Activated T-cell treated with anti-CD3 and anti-CD28 coated beads, Interleukin-2, amount 50 U/mL, for 48 hours (primary cell): ENCODE measurements at places on chromosomes 11 and 22.

- DNase-seq = no peak
Measured at GRCh38 chr11:73171436-73172161, 29.5 kb upstream of the FCHSD2 start.

- DNase-seq = peak; percentile 19
Measured at GRCh38 chr11:1773131-1773993, 9.6 kb upstream of the CTSD start.

DNA sequence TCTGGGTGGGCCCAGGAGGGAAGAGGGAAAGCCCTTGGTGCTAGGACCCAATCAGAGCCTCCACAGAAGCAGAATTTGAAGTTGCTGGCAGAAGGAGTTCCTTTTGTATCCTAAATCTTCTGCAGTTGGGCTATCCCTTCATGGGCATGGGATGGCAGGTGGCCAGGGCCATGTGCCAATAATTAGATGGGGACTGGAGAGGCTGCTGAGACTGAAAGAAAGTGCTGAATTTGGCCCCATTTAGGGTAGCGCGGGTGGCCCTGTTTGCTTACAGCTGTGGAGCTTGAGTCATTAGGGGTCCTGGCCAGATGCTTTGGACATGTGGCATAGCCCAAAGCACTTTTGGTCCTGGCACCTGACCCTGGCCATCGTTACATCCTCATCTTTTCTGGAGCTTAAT, 27.1 kb downstream of the PARVA start:
- DNase-seq = no peak

DNA sequence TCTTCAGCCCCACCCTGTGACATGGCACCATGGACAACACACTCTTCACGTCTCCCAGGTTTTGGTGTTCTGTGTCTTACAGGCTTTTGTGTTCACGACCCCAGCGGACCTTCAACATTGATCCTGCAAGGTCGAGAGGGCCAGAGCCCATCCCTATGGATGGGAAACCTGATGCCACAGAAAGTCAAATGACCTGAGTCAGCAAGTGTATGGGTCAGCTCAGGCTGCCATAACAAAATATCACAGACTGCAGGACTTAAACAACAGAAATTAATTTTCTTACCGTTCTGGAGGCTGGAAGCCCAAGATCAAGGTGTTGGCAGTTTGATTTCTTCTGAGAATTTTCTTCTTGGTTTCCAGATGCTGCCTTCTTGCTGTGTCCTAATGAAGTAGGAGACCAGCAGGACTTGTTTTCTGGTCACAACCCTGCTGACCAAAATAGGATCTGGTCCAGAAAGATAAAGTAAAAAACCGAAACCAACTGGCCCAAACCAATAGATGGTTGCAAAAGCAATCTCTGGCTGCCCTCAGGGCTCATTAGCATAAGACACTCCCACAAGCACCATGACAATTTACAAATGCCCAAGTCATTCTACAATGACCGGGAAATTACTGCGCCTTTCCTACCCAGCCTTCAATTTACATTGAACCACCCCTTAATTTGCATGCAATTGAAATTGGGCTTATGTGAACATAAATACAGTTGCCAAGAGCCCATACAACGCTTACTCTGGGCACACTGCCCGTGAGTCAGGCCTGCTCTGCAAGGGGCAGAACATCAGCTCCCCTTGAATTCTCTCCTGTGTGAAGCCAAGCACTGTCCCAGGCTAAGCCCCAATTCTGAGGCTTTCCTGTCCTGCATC, 113.9 kb downstream of the RPS6KA4 start:
- no peak for DNase-seq

DNA sequence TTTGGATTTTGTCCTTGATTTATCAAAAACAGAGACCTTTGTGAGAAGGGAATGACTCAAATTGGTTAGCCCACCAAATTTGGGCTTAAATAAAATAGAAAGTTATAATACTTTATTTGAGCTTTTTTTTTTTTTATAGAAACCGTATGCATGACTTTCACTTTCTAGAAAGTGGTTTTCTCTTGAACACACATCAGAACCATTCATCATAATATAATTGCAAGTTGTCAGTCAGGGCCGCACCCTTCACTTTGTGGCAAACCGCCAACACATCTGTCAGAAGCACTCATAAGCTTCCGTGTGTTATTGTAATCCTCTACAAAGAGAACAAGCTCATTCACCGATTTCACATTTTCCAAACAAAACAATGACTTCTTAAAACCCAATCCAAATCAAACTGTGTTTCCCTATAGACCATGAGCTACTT, 76.1 kb downstream of the SOX6 start:
- peak; percentile 15 for DNase-seq

DNA sequence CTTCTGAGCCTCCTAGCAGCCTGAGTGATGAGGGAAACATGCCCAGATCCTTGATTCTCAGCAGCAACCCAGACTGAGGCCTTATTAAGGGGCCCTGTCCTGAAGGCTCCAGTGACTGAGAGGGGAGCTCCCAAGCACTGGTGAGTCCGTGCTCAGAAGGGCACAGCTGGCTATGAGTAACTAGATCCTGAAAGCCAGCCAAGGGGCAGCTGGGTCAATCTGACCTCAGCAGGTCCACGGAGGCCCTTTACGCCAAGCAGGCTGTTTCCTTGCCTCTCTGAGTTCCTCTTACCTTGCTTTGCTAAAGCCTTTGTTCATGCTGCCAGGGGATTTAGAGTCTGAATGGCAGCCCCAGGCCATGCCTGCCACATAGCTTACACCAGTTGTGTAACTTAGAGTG, 19.3 kb upstream of the MIEF1 start:
- DNase-seq = no peak

DNA sequence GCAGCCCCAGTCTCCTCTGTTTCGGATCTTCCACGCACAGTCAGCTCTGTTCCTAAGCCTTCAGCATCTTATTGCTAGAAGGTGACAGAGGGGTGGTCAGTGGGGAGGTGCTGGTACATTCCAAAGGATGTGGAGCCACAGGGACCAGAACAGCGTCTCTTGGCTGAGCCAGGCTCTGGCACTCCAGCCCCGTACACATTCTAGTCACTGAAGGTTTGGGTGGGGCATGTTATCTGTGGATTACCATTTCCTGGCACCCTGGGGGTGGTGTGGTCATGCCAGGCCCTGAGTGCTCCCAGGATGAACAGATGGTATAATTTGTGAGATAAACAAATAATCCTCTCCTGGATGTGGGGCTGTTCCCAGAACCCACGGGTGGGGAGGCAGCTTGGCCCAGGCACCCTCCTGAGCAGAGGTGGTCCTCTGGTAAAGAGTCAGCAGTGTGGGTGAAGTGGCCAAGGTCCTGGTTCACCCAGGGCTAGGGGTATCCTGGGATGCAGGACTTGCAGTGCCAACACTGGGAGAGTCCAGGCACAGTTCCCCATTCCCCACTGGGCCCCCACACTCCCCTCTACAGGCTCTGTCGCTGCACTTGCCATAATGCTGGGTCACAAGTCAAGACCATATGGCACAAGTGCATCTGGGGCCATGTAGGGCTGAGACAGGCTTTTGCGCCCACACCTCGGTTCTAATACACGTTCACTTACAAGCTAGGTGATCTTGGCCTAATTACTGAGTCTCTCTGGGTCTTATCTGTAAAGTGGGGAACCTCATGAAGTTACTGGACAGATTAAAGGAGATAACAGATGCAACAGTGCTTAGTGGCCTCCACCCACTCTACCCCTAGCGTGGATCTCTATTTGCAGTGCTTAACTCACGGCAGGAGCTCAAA, 33.0 kb downstream of the DKK3 start:
- DNase-seq = no peak

DNA sequence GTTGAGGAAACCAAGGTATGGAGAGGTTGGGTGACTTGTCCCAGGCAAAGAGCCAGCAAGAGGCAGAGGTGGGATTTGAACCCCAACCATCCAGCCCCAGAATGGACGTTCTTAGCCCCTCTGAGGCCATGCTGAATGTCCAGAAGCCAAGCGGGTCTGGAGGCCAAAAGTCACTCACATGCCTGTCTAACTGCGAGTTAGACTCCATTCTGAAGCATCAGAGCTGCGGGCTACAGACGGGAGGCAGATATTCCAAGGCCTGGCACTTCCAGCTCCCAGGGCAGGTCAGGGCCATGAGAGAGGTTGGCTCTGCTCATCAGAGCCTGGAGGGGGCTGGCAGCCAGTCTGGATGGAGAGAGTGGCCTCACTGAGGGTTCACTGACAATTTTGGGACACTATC, 616.5 kb downstream of the BRD1 start:
- no peak for DNase-seq

GRCh38 chr22:36344106-36344827, 43.5 kb downstream of the MYH9 start:
- peak; percentile 82 for DNase-seq

DNA sequence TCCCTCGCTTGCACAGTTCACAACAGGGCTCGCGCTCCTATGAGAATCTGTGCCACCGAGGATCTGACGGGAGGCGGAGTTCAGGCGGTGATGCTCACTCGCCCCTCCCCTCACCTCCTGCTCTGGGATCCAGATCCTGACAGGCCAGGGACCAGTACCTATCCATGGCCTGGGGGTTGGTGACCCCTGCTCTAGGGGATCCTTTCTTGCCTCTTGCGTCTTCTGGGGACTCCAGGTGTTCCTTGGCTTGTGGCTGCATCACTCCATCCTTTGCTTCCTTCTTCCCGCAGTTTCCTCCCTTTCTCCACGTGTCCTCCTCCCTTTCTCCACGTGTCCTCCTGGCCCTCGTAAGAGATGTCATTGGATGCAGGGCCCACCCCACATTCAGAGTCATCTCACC, 30.6 kb upstream of the KRTAP5-7 start:
- DNase-seq = peak; percentile 2

GRCh38 chr11:57180081-57180561, 1.6 kb upstream of the LRRC55 start:
- no peak for DNase-seq
